Stimulated activated CD4-positive, alpha-beta T cell treated with anti-CD3 and anti-CD28 coated beads, Interleukin-4, amount 100 ng/mL, for 24 hours (primary cell): ENCODE measurements at places on chromosomes 2 and 18.

DNA sequence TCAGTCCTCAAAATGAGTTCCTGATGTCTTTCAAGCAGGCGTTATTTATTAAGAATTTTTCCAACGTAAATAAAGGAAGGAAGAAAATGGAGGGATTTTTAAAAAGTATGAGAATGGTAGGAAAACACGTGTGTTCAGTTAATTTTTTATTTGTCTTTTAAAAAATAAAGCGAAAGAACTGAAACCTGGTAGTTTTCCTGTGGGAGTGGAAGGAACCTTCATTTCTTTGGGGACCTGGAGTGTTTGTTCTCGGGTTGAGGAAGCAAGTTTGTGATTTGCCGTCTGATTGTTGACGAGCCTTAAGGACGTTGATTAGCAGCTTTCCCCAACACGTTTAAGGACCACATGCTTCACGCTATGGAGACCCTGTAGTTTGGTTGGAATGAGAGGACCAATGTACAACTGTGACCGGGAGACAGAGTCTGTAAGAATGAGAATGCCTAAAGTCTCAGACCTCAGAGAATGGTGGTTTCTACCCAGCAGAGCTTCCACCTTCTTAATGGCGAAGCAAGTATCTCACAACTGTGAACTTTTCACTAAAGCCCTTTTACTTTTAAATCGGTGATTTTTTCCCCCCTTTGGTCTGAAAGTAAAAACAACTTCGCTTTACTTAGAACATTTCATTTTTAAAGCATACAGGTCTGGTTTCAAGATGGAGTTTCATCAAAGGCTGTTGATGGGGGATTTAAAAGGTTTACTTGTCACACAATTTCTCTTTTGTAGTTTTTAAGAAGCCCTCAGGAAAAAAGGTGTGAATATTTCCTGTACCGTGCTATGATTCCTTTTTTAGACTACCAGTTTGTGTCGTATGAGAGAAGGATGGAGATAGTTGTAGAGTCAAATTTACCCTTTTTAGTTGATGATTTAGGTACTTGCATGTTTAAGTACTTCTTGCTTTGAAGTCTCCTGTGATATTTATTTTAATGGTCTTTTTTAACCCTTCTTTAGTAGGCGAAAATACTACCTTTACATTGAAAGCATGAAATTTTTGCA lies 1.4 kb downstream of the TTC39C start:
- DNase-seq: no peak

- DNase-seq: no peak
Observed at GRCh38 chr2:225310745-225311144, 88.8 kb upstream of the NYAP2 start.

GRCh38 chr2:10217489-10218435 lies 84.9 kb upstream of the HPCAL1 start:
- DNase-seq: no peak

GRCh38 chr2:164675027-164675426 lies 53.7 kb upstream of the GRB14 start:
- no peak for DNase-seq

GRCh38 chr2:39867268-39867667 lies 88.2 kb upstream of the THUMPD2 start:
- no peak for DNase-seq

DNA sequence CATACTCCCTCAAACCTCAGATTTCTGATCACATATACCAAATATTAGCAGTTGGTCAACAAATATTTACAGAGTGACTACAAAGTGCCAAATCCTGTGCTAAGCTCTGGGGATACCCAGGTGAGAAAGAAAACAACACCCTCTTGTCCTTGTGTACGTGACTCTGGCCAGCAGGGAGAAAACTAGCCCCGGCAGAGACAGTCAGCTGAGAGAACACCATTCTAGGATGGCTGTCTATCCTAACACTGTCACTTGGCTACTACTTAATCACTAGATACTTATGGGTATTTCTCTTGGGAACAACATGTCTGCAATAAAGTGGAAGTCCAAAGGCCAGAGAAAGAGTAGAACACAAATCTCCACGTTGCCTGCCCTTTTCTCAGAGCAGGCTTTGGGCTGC lies 57.9 kb upstream of the CD226 start:
- no peak for DNase-seq

DNA sequence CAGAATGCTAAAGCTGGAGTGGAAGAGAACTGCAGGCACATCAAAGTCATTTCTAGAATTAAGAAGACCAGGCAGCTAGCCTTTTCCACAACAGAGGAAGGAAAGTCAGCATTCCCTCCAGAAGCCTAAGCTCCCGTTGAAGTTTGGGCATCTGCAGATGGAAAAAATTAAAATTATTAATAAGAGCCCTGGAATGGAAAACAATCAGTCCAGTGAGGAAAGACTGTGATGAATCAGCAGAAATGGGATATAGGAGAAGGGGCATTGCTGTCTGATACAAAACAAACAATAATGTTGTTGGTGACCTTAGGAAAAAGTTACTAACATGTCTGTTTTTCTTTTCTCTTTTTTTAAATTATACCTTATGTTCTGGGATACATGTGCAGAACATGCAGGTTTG lies 450.7 kb upstream of the SLC14A2 start:
- no peak for DNase-seq

DNA sequence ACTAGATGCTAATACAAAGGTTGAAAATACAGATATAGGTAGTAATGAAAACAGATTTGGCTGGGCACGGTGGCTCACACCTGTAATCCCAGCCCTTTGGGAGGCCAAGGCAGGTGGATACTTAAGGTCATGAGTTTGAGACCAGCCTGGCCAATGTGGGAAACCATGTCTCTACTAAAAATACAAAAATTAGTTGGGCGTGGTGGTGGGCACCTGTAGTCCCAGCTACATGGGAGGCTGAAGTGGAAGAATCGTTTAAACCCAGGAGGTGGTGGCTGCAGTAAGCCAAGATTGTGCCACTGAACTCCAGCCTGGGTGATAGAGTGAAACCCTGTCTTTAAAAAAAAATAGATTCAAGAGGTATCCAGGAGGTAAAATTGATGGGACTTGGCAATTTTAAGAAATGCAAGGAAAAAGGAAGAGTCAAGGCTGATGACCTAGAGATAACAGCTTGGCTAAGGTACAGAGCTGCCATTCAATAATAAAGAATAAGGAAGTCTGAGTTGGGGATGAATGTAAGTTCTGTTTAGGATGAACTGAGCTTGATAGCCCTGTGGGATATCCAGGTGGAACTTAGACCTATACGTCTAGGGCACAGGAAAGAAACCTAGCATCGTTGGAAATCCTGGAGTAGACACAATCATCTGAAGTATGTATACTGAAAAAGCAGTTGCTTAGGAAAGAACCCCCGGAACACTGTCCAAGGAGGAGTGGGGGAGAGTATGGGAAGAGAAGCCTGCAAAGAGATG lies 9.1 kb downstream of the MAT2A start:
- no peak for DNase-seq

DNA sequence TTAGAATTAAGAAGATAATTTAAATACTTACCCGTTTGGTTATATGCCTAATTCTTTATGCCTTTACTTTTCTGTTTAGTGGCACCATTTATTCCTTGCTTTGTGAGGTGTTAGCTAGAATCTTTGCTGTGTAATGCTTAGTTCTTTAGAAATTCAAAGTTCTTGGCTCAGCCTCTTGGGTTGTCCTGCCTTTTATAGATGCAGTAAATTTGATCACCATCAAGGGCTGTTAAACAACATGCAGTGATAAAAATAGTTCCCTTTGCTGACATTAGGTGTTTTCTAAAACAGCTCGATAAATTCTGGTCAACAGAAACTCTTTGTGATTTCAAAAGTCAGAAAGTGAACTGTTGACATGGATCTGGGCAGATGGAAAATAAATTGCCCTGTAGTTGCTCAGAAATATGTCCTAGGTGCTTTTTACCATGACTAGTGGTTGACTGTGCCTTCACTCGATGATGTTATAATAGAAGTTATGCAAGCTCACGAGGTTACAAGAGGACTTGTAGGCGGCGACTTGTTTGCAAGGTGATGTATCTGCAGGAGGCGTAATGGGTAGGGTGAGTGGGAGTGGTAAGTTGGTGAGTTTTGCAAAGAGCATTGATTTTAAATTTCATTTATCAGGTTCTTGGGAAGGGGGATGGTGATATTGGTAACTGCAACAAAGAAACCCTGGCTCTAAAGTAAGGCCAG lies 52.1 kb downstream of the LRRTM1 start:
- DNase-seq: no peak

- DNase-seq: no peak
Observed at GRCh38 chr2:54725343-54726099, 2.1 kb downstream of the EML6 start.
